Activated T-helper 9 cell treated with anti-CD3 and anti-CD28 coated beads, Interleukin-2, amount 50 U/mL, for 16 hours (primary cell): ENCODE measurements at places on chromosomes 11 and 22.

- no peak for DNase-seq
Measured at GRCh38 chr11:8638300-8638699, 44.2 kb downstream of the TRIM66 start.

DNA sequence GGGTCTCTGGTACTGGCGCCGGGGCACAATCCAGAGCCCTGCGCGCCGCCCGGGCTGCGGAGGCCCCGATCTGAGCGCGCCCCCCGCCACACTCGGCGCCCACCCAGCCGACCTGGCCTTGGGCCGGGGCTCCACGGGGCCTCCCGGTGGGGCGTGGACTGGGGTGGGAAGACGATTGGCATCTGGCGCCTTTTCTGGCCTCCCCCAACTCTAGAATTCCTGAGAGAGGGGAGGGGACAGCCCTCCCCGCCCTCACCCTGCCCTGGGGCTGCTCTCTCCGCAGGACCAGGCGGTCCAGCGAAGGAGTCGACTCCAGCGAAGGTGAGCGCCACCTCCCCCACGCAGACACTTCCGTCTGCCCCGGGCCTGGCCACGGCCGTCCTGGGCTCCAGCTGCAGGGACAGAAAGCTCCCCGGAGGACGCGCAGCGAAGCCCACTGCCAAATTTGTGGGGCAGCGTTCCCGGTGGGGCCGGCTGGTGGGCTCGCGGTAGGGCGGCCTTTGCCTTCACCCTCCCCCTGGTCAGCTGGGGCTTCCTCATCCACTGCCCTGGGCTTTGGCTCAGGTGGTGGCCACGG, 593 bp downstream of the SSH3 start:
- DNase-seq = no peak

DNA sequence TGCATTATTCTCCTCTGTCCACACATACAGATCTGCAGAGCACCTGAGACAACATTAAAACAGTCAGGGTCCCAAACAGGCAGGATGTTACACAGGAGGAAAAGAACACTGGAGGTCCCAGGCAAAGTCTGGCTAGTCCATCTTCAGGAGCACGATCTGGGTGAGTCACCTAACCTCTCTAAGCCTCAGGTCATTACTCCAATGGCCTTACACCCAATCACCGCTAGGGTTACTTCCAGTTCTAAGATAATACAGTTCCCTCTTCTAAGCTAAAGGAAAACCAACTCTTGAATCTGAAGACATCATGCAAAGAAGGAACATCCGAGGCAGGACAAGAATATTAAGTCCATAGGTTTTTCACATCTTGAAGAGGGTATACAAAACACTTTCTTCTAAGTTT, 24.5 kb downstream of the ASCC2 start:
- DNase-seq = no peak

DNA sequence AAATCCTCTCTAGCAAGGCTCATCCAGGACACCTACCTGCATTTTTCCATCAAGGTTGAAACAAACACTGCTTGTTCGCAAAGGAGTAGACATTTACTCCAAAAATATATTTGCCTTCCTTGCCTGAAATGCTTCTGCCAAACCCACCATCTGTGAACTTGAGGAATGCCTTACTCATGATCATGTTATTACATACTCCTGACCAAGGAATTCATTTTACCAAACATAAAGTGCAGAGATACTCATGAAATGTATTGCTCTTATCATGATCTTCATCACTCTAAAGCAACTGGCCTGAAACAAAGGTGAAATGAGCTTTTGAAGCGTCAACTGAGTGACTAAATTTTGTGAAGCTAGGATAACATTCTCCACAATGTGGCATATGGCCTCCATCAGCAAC, 243.1 kb upstream of the CCDC179 start:
- no peak for DNase-seq

- DNase-seq = no peak
Measured at GRCh38 chr22:44139773-44140172, 41.0 kb upstream of the PARVG start.

DNA sequence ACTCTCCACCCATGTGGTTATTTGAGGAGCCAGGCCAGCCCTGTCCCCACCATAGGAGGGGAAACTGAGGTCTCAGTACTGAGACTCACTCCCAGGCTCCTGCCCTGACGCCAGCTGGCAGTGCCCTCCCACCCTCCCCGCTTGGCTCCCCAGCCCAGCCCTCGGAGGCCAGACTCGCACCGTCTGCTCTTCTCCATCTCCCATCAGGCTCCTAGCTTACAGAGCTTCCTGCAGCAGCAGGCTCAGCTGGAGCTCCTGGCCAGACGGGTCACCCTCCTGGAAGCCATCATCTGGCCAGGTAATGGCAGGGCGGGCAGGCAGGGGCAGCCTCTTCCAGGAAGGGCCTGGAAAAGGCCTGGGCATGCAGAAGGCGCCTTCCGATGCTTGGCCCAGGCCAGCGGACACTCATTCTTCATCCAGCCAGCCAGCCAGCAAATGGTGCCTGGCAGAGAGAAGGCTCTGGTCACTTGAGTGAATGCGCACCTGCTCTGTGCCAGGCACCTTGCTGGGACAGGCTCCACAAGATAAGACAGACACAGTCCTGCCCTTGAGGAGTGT, 12.6 kb downstream of the RHBDD3 start:
- no peak for DNase-seq

DNA sequence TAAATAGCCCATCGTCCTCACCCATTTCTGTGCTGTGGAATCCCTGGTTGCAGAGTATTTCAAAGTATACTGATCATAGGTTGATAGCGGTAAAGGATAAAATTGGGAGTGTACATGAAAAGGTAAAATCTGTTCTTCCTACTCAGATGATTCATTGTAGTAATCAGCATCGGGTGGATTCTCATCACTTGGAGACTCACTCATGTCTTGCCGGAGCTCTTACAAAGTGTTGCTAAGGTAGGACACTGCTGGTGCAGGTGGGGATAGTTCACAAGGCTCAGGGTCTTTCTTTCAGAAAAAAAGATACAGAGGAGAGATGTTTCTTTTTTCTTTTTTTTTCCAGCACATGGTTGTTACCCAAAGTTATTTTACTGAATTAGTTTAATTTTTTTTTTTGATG, 84.8 kb downstream of the MTNR1B start:
- DNase-seq = no peak

DNA sequence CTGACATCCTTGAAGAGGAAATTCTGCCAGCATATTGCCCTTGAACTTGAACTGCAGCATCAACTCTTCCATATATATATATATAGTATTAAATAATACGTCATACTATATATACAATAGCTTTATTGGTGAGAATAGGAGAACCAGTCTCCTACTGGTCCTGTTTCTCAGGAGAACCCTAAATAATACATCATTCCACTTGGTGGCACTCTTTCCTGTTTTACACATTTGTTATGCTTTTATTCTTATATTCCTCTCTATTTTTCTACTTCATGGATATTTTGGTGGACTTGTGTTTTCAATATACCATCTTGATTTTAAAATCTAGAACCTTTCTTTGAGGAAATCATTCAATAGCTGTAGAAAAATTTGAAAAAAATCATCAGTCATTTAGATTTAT, 193.3 kb downstream of the TRPC6 start:
- no peak for DNase-seq

- no peak for DNase-seq
Measured at GRCh38 chr11:98531576-98531975, 489.2 kb upstream of the CNTN5 start.

GRCh38 chr11:67493548-67494370, 10.9 kb downstream of the AIP start:
- DNase-seq = no peak

GRCh38 chr11:114077482-114078305, 18.2 kb downstream of the ZBTB16 start:
- DNase-seq = no peak

GRCh38 chr11:117281869-117282268, 9.3 kb upstream of the BACE1-AS start:
- DNase-seq = no peak

DNA sequence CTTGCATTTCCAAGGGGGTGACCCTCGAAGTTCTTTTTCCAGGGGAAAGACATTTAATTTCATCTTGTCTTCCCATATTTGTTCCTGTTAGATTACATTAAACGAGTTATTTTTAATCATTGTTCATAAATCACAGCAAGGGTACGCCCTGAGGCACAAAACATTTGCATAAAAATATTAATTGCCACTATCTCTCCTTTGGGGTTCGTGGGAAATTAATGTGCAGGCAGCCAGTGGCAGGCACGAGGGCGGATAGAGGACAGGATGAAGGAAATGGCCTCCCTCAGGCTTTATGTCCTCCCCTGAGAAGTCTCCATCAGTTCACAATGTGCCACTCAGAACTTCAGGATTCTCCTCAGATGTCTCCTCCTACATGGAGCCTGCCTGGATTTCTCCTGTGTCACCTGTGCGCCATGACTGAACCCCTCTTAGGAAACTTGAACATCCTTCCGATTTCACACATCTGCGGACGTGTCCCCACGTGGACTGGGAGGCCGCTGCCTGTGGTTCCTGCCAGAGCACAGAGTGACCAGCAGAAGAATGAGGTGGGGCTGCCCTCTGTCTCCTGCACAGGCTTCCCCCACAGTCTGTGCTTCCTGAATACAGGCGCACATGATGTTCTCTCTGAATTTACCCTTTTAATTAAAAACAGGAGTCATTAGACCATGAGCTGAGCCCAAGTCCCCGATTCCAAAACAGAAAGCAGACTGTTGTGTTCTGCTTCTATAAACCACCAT, 1085.9 kb downstream of the TBC1D22A start:
- DNase-seq = no peak

DNA sequence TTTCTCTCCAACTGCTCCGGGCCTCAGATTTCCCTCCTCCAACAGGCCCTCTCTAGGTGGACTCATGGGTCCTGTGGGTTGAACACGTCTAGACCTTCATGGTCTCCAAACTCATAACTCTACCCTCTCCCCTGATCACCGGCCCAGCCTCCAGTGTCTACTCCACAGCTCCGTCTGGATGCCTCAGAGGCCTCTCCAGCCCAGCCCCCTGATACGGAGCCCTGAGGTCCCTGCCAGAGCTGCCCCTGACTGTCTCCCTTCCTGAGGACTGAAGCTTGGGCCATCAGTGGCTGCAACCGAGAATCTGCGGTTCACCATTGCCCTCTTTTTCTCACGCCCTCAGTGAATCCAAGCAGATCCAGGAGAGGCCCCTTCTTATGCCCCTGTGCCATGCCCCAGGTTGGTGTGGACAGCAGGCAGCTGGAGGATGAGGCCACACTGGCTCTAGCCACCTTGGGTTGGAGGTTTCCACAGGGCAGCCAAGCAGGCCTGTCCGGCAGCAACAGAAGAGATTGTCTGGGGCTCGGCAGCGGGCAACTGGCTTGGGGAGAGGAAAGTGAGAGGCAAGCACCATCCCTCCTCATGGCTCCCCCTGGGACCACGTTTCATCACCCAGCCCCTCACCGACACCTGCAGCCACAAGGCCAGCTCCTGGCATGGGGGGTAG, 104.6 kb upstream of the FGF3 start:
- DNase-seq = no peak

GRCh38 chr11:126217491-126217890, 5.9 kb downstream of the FAM118B start:
- DNase-seq = no peak

GRCh38 chr11:61912530-61912898, 4.9 kb downstream of the RAB3IL1 start:
- no peak for DNase-seq

DNA sequence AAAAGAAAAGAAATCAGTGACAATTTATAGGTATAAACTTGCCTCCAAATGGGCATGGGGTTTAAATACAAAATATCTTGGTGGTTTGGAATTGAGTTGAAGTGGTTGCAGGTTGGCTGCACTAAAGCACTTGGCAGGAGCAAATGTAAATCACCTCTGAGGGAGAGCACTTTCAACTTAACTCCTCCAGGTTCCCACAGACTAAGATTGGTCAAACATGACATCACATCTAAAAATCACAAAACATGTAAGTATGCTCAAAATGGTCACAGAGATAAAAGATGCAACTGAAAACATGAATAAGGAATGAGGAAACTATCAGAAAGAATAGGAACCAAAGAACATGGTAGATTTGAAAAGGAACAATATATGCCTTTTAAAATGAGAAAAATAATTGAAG, 12.3 kb upstream of the SHANK3 start:
- no peak for DNase-seq

- DNase-seq = no peak
Measured at GRCh38 chr11:94513091-94513490, 830 bp downstream of the C11orf97 start.

DNA sequence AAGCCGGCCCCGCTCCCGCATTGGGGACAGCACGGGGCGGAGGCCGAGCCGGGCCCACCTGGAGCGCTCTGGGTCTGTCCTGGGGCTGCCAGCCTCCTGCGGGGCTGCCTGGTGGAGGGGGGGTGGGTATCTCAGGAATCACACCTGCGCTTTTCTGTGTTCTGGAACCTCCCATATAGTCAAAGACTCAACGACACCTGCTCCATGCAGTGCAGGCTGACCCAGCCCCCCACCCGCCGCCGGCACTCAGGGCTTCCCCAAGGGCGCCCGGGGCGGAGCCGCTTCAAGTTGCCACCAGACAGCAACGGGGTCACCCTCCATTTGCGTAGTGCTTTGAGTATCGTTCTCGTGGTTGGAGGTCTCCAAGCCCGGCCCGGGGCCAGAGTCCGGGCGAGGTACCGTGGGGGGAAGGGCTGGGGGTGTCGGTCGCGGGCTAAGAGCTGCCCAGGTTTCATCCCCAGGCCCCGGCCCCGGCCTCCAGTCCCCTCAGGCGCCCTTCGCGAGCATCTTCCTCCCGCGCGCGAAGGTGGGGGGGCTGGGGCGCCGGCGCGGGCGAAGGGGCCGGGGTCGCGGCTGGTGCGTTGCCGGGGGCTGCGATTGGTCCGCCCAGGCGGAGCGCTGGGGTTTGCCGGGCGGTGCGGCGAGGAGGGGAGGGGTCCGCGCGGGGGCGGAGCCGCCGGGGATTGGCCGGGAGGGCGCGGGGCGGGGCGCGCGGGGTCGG, 6.6 kb downstream of the TSPAN4 start:
- DNase-seq = no peak

- no peak for DNase-seq
Measured at GRCh38 chr11:72541257-72541974, 107.1 kb upstream of the CLPB start.
